Activated CD4-positive, alpha-beta T cell treated with anti-CD3 and anti-CD28 coated beads, Interleukin-2, amount 50 U/mL, for 16 hours (primary cell): ENCODE measurements at places on chromosomes 2 and 18.

DNA sequence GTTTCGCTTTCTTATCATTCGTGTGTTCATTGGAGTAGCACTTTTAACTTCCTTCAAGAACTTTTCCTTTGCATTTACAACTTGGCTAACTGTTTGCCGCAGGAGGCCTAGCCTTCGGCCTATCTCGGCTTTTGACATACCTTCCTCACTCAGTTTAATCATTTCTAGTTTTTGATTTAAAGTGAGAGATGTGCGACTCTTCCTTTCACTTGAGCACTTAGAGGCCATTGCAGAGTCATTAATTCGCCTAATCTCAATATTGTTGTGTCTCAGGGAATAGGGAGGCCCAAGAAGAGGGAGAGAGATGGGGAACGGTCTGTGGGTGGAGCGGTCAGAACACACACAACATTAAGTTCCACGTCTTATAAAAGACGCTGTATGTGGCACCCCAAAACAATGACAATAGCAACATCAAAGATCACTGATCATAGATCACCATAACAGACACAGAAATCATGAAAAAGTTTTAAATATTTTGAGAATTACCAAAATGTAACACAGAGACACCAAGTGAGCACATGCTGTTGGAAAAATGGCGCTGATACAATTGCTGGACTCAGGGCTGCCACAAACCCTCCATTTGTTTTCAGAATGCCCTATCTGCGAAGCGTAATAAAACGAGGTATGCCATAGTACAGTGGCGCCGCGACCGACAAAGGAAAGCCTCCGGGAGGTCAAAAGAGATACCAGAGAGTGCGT is 553 bp downstream of the TIGD1 start:
- DNase-seq = no peak

- DNase-seq = no peak
These were observed 52.3 kb downstream of the DIS3L2 start for GRCh38 chr2:232013701-232014353.

GRCh38 chr18:12968619-12969018 is 20.8 kb downstream of the SEH1L start:
- DNase-seq = peak; percentile 41

- DNase-seq = no peak
These were observed 261.4 kb downstream of the TWIST2 start for GRCh38 chr2:239109041-239109927.

DNA sequence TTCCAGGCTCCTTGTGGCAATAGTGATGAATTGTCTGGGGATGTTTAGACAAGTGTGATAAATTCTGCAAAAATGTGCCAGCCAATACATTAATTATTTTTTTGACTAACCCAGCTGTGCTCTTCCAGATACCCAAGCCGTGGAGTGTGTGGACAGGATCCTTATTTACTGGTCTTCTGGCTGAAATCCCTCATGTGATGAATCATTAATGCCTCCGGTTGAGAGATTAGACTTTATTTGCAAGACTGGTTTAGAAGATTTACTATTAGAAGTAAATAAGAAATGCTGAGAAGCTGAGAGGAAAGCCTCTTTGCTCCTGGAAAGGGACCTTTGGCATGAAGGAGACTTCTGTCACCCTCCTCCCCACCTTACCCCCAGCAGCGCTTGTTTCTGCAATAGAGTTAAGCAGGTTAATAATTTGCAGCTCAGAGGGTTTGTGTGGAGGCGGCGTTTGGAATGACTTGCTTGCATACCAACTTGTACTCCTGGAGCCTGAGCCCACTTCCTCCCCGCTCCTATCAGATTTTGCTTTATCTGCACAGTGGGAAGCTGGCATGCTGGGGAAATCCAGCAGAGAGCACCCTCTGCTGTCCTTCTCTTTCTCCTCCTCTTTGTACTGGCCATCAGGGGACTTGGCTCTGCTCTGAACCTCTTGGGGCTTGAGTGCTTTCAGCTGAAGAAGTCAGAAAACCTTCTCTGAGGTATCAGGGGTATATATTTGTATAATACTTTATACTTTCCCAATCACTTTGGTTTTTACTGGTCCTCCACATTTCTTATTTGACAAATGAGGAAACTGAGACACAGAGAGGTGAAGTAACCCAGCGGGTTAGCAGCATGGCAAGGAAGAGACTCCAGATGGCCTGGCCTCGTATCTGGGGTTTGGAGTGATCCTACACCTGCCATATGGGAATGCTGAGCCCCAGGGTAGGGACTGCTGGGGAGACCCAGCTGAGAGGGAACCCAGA is 16.3 kb downstream of the SLC3A1 start:
- no peak for DNase-seq

DNA sequence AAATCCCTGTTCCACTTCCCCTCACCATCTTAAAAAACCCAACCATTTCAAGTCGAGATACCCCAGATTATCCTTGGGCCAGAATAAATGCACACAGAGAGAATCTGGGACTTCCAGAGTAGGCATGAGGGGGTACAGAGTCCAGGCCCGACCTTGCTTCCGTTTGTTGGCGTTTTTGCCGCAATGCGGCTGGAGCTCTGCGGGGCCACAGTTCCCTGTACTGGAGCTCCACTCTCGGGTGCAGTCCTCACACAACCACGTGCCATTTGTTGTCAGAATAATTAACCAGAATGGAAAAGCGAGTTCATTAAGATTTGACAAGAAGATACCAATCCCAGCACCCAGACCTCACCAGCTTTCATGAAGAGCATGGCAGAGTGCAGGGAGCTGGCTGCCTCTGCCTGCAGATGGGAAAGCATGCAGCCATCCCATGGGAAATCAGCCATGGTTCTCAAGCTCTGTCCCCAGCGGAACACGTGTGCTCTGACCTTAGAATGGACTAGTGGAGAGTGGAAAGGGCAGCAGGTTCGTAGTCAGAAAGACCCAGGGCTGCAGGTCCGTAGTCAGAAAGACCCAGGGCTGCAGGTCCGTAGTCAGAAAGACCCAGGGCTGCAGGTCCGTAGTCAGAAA is 472.8 kb downstream of the EIPR1 start:
- no peak for DNase-seq

DNA sequence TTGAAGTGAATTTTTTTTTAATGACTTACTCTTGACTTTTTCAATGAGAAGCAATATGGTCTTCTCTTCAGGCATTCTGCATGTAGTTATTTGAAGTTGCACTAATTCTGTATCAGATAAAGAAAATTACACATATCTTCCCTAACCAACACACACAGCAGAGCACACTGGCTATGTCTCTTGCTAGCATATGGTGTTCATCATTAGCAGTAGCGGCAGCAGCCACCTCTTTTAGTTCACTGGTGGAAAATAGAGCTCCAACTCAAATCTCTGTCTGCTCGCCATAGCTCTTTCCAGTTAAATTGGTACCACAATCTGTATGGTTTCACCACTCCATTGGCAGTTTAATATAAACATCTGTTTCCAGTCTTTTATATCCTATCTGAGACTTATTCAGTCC is 278.1 kb upstream of the ZEB2 start:
- DNase-seq = no peak

GRCh38 chr18:61420218-61420885 is 87.1 kb downstream of the CDH20 start:
- no peak for DNase-seq

- no peak for DNase-seq
These were observed 125.4 kb upstream of the MYCN start for GRCh38 chr2:15814946-15815345.

DNA sequence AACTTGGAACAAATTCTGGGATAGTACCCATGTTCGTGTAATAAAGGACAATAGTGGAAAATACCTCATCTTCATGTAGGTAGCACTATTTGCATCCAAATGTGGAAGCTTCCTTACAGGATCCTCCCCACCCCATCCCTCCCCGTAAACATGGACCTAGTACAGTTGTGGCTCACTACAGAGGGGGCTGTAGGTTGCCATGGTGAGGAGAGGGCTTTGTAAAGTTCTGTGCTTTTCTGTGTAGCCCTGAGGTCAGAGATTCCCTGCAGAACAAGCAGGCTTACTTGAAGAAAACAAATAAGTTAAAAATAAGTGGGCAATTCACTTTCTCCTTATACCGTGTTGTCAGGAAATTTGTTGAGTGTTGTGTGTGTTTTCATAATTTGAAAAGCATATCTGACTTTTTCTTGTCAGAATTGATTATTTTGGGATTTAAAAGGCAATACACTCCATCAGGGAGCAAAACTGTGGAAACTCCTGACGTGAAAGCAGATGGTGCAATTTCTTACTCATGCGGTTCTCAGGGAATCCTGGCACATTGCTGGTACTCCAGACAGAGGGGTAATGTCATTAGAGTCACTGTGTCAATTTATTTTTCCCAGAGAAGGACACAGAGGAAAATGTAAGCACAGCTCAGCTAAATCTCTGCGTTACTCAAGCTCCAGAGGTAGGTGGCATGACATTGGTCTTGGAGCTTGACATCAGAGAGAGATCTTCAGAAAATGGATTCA is 174.2 kb upstream of the LHCGR start:
- DNase-seq = no peak

- DNase-seq = no peak
These were observed 196.1 kb downstream of the MGAT5 start for GRCh38 chr2:134449751-134450513.

- no peak for DNase-seq
These were observed 26.7 kb downstream of the ANKRD29 start for GRCh38 chr18:23636071-23636399.

- DNase-seq = no peak
These were observed 1517.5 kb upstream of the ZEB2 start for GRCh38 chr2:146037334-146037870.

GRCh38 chr2:25489631-25490030 is 147.9 kb upstream of the DNMT3A start:
- DNase-seq = no peak

- no peak for DNase-seq
These were observed 79.0 kb downstream of the ZCCHC2 start for GRCh38 chr18:62601871-62602270.

GRCh38 chr2:157572725-157573124 is 55.9 kb downstream of the ACVR1C start:
- DNase-seq = no peak

GRCh38 chr2:119289093-119289492 is 65.5 kb downstream of the STEAP3 start:
- no peak for DNase-seq

DNA sequence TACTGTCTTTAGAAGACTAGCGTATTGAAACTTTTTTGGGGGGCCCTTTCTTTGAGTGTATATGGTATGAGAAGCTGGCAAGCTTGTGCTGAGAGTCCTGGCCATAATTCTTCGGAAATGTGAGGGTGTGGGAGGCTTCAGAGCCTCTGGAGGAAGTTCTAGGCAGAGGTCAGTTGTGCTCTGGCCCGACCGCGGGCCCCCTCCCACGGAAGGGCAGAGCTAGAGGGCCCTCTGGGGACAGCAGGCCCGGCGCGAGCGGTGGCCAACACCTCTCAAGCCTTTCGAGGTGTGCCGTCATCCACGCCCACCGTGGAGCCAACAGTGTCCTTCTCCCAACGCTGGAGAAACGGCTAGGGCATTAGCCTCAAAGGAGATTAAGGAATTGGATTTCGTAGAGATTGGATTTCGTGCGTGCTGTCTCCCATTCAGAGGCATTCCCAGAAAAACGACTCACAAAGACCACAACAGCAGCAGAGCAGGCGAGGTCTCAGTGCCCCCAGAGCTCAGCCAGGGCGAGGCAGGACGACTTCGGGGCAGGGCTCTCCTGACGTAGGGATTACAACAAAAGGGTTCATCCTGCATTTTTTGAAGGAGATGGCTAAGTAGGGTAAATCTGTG is 2.2 kb upstream of the MTCL1 start:
- no peak for DNase-seq

- no peak for DNase-seq
These were observed 102.5 kb downstream of the OLA1 start for GRCh38 chr2:174145827-174146226.

- DNase-seq = no peak
These were observed 23.0 kb upstream of the HS6ST1 start for GRCh38 chr2:128341621-128342020.

- DNase-seq = no peak
These were observed 304.7 kb downstream of the PTPRM start for GRCh38 chr18:7871560-7872456.

DNA sequence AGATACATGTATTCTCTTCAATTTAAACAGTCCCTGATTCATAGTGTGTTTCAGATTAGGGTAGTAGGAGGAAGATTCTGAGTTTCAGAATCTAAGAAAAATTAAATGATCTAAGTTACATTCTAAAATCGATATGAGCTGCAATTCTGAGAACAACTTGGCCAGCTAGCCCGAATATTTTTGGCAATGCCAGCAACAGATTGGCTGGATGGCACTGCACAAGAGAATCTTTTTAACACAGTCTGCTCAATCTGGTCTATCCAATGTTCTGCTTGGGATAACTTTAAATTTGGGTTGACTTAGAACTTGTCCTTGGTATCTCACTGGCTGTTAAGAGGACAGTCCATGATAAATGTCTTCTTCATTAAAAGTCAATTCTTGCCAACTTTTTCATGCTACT is 853.9 kb downstream of the NRXN1 start:
- DNase-seq = no peak

- no peak for DNase-seq
These were observed 193.6 kb upstream of the FANCL start for GRCh38 chr2:58434692-58435091.

GRCh38 chr2:191171708-191172355 is 21.0 kb upstream of the STAT4 start:
- DNase-seq = no peak

DNA sequence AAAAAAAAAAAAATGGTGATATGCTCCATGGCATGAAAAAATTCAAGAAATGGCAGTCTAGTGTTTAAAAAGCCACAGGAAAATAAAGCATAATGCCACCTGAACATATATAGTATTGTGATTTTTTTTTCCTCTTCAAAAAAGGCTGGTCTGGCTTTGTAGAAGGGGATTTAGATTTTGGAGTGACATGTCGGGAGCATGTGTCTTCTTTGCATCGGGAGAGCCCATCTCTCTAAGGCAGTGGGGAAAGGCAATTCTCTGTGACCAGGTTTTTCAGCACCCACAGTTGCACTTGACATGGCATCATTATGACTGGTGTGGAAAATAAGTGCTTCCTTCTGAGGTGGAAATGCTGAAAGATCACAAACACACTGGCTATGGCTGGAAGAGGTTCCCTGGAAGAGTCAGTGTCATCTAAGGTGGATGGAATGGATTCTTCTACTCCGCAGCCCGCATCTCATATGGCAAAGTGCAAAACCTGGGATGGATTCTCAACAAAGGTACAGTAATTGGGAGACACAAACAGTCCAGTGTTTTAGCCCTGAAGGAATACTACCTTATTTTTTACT is 172.5 kb downstream of the AGAP1 start:
- peak; percentile 12 for DNase-seq

- peak; percentile 12 for DNase-seq
These were observed 22.9 kb downstream of the COLEC12 start for GRCh38 chr18:477565-477964.

DNA sequence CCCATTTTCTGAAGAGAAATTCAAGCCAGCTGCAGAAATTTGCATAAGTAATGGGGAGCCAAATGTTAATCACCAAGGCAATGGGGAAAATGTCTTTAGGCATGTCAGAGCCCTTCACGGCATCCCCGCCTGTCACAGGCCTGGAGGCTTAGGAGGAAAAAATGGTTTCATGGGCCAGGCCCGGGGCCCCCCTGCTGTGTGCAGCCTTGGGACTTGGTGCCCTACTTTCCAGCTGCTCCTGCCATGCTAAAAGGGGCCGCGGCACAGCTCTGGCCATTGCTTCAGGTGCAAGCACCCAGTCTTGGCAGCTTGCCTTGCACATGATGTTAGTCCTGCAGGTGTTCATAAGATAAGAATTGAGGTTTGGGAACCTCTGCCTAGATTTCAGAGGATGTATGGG is 1235.7 kb downstream of the DPP10 start:
- DNase-seq = no peak
